ENCODE measurements at places on chromosomes 3 and 15. TPM values are rescaled to one million over a fixed set of nuclear protein-coding genes. Genes with fewer than 3 reads are reported as not detected.

Gene AADACL2
- not detected for total RNA-seq

Gene TEX55
- not detected for total RNA-seq

Gene GP5
- 0.08 TPM for total RNA-seq

- no peak for ATAC-seq
Measured at GRCh38 chr15:41574158-41574557, 15.1 kb downstream of the TYRO3 start.

DNA sequence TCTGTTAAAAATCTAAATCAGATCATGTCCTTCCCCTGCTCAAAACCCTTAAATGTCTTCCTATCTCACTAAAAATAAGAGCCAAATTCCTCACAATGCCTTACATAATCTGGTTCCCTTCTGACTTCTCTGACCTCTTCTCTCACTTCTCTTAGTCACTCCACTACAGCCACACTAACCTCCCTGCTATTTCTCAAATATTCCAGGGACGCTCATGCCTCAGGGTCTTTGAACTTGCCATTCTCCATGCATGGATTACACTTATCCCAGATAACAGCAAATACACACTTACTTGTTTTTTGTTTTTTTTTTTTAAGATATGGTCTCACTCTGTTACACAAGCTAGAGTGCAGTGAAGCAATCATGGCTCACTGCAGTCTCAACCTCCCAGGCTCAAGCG lies 8.5 kb downstream of the TP53BP1 start:
- ATAC-seq: no peak

GRCh38 chr3:87370007-87370406 lies 93.6 kb upstream of the POU1F1 start:
- no peak for ATAC-seq

GRCh38 chr3:141564241-141564640 lies 77.4 kb downstream of the RASA2 start:
- no peak for ATAC-seq

Measured in esophagus mucosa (tissue), 1 donor.